Retina (tissue), 1 donor: ENCODE measurements at places on chromosomes 4 and X.

DNA sequence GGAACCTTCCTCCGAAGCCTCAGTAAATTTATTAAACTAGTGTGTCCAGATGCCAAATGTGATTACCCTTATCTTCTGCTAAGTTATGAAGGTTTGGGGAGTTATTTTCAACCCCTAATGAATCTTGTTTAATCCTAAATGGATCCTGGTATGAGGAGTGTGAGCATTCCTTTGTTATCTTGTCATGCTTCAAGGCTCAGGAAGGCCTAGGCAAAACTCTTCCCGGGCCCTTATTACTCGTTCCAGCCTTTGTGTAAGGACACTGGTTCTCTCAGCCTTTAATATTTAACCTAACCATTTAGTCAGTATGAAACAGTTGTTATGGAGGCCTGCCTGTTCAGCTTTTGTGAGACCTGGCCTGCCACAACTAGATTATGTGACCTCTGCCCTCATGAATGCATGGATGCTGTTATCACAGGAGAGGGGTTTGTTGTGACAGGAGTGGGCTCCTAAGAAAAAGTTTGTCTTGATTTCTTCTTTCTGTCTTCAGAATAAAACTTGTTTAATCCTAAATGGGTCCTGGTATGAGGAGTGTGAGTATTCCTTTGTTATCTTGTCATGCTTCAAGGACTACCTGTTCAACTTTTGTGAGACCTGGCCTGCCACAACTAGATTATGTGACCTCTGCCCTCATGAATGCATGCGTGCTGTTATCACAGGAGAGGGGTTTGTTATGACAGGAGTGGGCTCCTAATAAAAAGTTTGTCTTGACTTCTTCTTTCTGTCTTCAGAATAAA, 181.7 kb downstream of the SLC39A8 start:
- DNase-seq, result no peak

GRCh38 chrX:123807835-123808416, 51.9 kb upstream of the XIAP start:
- no peak for DNase-seq

GRCh38 chr4:9735515-9735914, 45.9 kb upstream of the DRD5 start:
- DNase-seq, result no peak

GRCh38 chr4:112075129-112075753, 70.0 kb upstream of the FAM241A start:
- peak; percentile 40 for DNase-seq

- DNase-seq, result no peak
Measured at GRCh38 chr4:168600796-168601583, 104.1 kb downstream of the PALLD start.

GRCh38 chr4:41692717-41693345, 55.7 kb downstream of the PHOX2B start:
- peak; percentile 74 for DNase-seq

- no peak for DNase-seq
Measured at GRCh38 chr4:176794651-176795050, 1.9 kb upstream of the VEGFC start.

DNA sequence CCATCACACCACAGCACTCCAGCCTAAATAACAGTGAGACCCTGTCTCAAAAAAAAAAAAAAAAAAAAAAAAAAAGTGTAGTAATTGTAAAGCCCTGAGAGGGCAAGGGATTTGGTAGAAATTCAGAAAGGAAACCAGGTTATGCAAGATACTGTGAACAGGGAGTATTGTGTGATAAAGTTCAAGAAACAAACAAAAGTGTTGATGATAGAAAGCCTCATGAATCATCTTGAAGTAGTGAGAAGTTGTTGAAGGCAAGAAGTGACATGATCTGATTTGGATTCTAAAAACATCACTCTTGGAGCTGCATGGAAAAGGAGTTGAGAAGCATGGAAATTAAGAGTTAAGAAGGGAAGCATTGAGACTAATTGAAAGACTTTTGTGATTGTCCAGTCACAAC, 102.2 kb downstream of the RAP1GDS1 start:
- DNase-seq, result no peak

DNA sequence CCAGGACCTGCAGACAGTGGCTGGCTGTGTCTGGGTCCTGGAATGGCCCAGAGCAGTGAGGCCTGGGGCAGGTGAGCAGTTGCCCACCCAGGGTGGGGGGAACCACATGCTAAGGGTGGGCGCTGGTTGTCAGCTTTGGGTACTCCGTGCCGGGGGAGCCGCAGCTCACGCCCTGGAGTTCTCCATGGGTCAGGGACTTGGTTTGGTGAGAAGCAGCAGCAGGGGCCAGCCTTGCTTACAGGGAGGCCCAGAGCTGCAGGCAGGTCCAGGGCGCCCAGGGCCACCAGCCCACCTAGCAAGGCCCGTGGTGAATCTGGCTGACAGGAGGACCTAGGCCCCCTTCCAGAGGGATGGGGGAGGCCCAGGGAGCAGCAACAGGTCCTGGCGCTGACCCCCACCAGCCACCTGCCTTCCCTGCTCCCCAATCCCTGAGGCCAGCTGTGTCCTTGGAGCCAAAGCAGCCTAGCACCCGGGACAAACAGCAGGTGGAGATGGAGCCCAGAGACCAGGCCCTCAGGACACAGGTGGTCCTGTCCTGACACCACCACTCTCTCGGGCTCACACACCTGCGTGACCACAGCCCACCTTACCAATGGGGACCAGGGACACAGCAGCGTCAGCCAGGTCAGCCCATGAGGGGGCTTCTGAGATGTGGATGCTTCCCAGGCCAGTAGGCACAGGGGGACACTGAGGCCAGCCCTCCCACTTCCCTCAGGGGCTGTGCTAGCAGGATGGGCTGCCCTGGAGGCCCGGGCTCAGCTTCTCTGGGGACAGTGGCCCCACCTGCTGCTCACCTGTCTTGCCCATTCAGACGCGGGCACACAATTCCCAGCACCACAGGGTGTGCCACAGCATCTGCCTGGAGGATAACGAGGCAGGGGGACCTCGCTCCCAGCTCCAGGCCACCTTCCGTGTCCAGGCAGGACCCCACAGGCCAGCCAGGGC, 3.5 kb downstream of the MXD4 start:
- DNase-seq, result no peak

DNA sequence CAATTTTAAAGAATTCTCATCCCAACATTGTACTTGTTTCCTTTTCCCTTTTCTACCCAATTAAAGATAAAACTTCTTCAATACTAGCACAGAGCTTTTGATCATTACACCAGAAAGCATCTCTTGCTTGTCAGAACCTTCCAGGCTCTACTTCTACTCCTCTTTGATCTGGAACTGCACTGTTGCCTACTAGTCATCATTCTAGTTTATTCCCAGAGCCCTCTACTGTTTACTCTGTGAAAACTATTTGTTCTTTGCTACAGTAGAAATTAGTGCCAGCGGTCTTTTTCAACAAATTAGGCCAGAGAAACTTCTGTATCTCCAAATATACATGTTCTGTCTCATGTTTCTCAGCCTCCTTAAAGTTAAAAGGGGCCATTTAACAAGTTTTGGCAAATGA, 46.8 kb upstream of the TMPRSS11F start:
- DNase-seq, result no peak

GRCh38 chr4:25950461-25951389, 36.7 kb downstream of the SMIM20 start:
- DNase-seq, result no peak

- peak; percentile 75 for DNase-seq
Measured at GRCh38 chr4:95190751-95191436, 357.9 kb downstream of the UNC5C start.

DNA sequence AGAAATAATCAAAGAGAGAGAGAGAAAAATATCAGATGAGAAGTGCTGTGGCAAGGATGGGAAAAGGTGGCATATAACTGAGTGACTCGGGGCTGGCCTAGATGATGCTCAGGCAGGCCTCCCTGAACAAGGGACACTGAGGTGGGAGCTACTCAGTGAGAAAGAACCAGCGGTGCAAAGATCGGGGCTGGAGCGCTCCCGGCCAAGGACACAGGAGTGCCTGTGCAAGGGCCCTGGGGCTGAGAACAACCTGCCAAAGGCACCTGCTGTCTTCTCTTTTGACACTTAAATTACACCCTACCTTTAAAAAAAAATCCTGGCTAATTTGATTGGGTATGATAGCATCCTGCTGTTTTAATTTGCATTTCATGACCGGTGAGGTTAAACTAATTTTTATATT, 77.7 kb upstream of the C4orf50 start:
- no peak for DNase-seq

DNA sequence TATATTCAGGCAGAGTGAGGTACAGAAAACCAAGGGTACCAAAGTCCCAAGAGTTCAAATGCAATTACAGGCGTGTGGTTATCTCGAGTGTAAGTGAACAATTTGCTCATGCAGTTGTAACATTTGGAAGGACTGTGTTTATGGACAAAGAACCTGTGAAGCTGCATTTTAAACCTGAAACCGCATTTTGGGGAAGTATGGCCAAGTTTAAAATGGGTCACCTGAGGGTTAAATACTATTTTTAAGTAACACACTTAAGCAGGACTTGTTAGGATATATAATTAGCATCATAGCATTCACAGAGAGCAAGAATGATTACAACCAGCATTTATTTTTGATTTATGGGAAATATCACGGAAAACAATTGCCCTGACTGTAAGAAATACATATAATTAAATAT, 79.1 kb upstream of the LCORL start:
- DNase-seq, result peak; percentile 12

- no peak for DNase-seq
Measured at GRCh38 chr4:40369437-40370274, 34.5 kb downstream of the CHRNA9 start.

GRCh38 chr4:140844061-140844460, 87.9 kb upstream of the TBC1D9 start:
- no peak for DNase-seq

- no peak for DNase-seq
Measured at GRCh38 chr4:35347276-35347675, 897.0 kb downstream of the ARAP2 start.

- no peak for DNase-seq
Measured at GRCh38 chr4:15198070-15198727, 195.9 kb downstream of the CPEB2 start.

- no peak for DNase-seq
Measured at GRCh38 chr4:152063621-152064240, 302.9 kb upstream of the GATB start.

DNA sequence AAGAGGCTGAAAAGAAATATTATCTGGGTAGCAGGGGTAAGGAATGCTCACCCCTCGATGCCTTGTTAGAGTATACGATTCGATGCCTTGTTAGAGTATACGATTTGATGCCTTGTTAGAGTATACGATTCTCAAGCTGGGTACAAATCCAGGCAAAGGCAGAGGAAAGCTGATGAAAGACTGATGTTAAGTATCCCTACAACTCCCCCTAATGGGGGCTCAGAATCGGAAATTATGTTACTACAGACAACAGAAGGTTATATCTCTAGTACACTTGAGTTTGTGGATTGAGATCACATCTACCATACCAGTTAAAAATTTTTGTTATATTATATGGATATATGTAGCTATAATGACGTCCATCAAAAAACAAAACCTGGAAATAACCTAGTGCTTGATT, 4.8 kb downstream of the LRRC66 start:
- no peak for DNase-seq

DNA sequence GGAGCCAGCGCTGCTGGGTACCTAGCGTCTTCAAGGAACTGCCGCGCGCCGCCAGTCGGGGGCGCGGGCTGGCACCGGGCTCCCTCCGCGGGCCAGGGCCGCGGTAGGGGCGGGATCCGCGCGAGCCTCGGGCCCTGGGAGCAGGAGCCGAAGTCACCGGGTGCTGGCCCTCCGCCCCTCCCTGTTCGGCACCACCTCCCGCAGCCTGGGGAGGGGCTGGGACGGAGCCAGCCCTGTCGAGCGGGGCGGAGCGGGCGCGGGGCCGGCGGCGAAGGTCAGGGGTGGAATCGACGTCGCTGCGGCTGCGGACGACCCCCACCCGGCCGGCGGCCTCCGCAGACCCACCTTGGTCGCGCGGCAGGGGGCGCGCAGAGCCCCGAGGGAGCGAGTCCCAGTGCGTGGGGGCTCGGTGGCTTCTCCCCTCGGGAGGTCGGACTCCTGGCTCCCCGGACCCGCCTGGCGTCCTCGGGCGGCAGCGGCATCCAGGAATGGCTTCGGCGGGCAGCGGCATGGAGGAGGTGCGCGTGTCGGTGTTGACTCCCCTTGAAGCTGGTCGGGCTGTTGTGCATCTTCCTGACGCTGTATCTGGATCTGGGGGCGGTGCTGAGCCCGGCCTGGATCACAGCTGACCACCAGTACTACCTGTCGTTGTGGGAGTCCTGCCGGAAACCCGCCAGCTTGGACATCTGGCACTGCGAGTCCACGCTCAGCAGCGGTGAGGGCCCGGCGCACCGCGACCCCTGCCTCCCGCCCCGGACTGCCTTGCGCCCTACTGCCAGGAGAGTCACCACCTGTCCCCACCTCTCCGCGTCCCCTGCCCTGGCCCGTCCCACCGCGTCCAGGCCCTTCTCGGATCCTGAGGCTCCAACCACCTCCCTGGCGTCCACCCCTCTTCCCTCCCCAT, 50.5 kb upstream of the FAM47C start:
- peak; percentile 67 for DNase-seq

- DNase-seq, result no peak
Measured at GRCh38 chrX:78377186-78377585, 49.8 kb upstream of the CYSLTR1 start.

DNA sequence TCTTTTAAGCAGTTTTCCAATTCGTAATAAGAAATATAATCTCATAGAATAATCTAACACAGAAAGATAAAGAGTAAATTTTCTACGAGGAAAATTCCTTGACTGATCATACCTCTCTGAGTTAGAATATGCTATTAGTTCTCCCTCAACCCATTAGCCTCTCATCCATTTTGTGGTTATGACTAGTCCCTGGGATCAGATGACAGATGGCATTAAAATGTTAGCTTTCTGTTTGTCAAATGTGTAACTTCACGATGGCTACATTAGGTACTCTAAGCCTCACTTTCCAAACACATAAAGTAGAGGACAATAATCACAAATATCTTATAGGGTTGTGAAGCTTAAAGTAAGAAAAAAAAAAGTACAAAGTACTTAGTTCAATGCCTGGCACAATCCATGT, 112.2 kb downstream of the ZAR1 start:
- DNase-seq, result no peak

DNA sequence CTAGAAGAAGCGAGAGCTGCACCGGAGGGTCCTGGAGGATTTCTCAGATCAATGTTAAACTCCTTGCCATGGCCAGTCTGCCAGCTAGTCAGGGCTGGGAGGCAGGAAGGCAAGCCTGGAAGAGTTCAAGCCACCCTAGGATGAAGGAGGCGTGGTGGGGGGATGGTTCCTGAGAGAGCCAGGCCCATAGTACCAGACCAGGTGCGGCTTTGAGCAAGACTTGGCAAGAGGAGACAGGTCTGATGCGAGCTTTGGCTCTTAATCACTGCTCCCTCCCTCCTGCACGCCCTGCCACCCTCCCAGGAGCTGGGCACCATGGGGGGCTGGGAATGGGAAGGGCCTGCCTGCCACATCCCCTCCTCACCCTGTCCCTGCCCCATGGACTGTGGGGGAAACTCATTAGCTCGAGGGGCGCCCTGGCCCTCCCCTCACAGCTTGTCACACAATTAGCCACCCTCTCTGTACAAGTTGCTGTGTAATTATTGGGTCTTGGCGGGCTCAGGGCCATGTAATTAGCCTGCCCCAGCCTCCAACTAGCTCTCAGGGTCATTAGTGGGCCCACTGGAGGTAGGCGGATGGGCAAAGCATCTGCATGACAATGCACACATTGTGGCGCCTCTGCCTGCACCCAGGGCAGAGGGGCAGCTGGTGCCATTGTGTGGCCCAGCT, 50.3 kb downstream of the EFNB1 start:
- peak; percentile 54 for DNase-seq

GRCh38 chr4:73068491-73069337, 802 bp downstream of the COX18 start:
- peak; percentile 76 for DNase-seq

GRCh38 chr4:26490111-26490959, at the start of gene CCKAR:
Gene CCKAR (minus strand): TSS chr4:26490484. CDS start chr4:26490267, 217 bp downstream.
- peak; percentile 34 for DNase-seq

- DNase-seq, result no peak
Measured at GRCh38 chr4:16140231-16140878, 56.5 kb upstream of the PROM1 start.
